Testis (tissue), 5 donors: ENCODE measurements at places on chromosomes 2 and 18. TPM values are rescaled to one million over a fixed set of nuclear protein-coding genes. Genes with fewer than 3 reads are reported as not detected.

The CCDC121 gene
- 20.2 TPM for total RNA-seq

The NEB gene
- total RNA-seq, result 5.5 TPM

The RAB27B gene
- total RNA-seq, result 0.93 TPM

GRCh38 chr18:73235491-73235890 lies 367.7 kb upstream of the NETO1 start:
- no peak for DNase-seq

GRCh38 chr2:13583609-13584008 lies 866.9 kb downstream of the TRIB2 start:
- DNase-seq, result no peak

DNA sequence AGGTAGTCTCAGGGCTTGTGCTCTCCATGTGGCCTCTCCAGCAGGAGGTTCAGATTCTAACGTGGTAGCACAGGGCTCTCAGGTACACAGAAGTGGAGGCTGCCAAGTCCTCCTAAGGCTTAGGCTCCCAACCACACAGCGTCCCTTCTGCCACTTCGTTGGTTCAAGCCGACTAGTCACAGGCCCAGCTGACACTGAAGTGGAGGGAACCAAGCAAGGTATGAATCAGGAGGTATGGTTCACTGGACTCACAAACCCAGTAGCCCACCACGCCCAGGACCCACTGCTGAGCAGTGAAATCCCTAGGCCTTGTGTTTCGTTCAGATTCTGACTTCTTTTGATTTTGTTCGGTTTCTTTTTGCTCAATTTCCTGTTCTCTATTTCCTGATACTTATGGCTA lies 46.0 kb upstream of the SEC11C start:
- DNase-seq, result no peak
